T-helper 9 cell (primary cell): ENCODE measurements at places on chromosomes 7 and 10.

GRCh38 chr7:64945503-64946175 lies 42.6 kb downstream of the ZNF273 start:
- no peak for DNase-seq

GRCh38 chr7:21028599-21028998 lies 241.9 kb upstream of the SP8 start:
- no peak for DNase-seq

DNA sequence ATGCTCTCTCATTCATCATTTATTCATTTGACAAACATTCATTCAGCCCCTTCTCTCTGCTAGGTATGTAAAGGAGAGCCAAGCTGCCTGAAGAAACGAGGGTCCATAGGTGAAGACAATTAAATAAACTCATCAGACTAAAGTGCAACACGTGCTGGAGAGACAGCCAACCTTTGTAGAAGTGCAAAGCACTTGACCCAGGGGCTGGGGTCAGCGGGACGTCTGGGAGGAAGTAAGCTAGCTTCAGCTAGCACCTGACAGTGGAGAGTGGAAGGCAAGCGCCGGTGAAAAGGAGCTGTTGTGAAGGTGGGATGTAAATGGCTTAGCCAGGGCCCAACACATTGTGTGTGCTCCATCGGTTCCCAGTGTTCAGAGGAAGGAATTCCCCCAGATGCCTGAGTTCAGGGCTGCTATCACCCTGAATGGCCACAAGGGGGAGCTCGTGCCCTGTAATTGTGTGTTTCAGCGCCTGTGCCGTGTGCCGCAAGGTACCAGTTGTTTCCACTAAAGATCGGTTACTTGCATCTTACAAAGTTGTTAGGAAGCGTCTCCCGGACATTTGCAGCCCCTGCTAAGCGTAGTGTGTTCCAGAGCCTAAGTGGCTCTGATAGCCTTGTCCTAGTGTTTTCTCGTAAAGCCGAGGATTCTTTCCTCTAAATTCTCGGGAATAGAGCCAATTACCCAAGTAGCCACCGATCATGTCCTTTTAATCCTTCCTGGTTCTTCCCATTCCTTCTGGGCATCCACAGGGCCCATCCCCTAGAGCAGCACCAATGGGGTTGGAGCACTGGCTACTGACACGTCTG lies 30.6 kb downstream of the TLX1 start:
- peak; percentile 64 for DNase-seq

DNA sequence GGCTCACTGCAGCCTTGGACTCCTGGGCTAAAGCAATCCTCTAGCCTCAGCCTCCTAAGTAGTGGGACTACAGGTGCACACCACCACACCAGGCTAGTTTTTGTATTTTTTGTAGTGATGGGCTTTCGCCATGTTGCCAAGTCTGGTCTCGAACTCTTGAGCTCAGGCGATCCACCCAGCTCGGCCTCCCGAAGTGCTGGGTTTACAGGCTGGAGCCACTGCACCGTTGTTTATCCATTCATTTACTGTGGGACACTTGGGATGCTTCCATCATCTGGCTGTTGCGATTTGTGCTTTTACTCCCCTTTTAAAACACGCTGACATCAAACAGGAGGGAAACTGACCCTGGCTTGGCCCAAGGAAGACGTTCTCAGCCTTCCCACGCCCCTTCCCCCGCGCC lies 30.5 kb upstream of the SMARCD3 start:
- DNase-seq: no peak

DNA sequence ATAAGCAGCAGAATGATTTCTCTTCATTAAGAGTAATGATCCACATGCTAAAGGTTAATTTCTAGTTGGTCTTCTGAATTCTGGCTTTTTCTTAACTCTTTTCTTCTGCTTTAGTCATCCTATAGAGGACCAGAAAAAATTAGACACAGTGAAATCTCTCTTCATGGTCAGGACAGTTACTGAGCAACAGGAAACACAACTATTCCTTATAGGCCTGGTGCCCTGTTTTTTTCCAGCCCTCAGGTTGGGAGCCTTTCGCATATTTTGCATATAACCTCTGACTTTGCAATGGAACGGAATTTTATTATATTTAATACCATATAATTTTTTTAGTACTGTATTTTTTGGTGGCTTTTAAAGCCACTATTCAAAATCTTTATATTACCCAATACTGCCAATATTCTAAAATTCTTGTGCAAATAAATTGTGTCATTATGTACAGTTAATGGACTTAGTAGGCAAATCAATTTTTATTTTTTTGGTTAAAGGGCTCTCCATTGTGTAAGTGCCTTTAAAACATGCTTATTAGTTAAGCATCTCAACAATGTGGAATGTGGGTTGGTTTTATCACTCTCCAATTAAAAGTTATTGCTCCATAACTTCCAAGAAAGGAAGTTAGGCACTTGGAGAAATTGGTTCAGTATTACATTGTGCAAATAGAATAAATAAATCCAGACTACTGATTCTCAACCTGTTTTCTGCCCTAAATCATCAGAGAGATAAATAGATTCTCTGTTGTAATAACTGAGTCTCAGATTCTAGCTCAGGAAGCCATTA lies 22.5 kb downstream of the ARL4A start:
- DNase-seq: no peak

DNA sequence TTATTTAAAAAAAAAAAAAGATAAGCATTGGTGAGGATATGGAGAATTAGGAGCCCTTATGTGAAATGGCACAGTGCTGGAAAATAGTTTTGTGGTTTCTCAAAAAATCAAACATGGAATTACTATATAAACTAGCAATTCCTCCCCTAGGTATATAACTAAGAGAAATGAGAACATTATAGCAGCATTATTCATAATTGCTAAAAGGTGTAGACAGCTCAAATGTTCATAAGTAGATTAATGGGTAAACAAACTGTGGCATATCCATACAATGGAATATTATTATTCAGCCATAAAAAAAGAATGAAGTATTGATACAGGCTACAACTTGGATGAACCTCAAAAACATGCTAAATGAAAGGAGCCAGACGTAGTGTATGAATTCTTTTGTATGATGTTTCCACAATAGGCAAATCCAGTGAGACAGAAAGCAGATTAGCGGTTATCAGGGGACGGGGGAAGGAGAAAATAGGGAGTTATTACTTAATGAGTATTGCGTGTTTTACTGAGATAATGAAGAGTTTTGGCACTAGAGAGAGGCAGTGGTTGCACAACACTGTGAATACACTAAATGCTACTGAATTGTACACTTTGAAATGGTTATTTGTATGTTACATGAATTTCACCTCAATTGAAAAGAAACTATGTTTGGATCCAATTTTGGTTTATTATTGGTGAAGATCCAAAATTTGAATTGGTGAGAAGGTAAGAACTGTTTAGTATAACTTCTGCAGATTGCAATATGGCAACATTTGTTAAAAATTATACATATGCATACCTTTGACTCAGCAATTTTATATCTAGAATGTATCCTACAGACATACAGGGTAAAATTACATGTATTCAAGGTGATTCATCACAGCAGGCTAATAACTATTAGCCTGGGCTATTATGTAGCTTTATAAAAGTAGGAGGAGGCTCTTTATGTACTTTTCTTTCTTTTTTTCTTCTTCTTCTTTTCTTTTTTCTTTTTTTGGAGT lies 69.7 kb downstream of the VCL start:
- DNase-seq: no peak

DNA sequence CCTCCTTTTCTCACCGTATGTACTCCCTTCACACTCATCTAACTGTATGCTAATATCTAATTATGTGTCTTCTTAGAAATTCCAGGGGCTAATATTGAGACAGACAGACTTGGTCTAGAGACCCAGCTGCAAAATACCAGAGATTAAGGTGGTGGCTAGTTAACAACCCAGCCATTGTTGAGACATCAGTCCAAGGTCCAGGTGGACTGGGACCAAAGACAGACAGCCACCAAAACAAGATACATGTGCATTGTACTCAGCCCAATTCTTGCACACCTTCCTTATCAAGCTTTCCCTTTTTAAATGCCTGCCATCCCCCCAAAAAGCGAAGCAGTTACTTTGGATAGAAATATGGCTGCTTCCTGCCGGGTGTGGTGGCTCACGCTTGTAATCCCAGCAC lies 43.3 kb upstream of the LRRN3 start:
- no peak for DNase-seq

GRCh38 chr10:29266641-29267040 lies 22.2 kb upstream of the LYZL1 start:
- no peak for DNase-seq

DNA sequence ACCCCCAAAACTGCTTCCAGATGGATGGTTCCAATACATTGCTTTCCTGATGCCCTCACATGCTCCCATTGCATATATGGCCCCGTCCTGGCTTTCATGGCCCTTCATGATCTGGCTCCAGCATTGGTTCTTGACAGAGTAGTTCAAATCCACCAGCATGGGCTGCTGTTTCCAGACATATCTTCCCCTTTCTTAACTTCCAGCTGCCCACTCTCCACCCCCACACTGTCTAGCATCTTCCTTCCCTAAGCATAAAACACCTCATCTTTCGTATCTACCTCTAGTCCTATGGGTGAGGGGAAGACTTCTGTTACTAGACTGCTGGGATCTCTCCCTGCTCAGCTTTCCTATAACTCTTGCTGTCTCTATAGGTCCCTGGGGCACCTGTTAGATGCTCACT lies 13.2 kb upstream of the GOLGA7B start:
- DNase-seq: no peak
